ENCODE measurements at places on chromosomes 5 and 9. TPM values are rescaled to one million over a fixed set of nuclear protein-coding genes. Genes with fewer than 3 reads are reported as not detected.
A peak's percentile ranks its signal among the peaks of the same experiment; 100 is the strongest.

DNA sequence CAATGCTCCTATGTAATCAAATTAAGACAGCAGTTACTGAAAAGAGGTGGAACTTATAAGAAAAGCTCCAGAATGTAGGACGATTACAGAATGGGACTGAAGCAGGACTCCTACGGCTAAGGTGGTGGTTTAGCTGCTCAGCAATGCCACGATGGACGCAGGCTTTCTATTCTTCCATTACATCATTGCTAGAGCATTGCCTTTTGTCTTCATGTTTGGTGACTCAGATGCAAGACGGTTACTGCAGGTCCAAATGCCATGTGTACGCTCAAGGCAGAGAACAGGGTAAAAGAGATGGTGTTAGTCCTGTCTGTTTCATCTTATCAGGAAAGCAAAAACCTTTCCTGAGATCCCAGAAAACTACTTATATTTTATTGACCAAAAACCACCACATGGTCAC lies 255.1 kb downstream of the ZSWIM6 start:
- no peaks in the 10 kb centered on the region for H3K4me1 ChIP-seq
- no peak for DNase-seq
- H3K4me3 ChIP-seq = no peak overlapping the region
- H3K27ac ChIP-seq = no peak overlapping the region
- H3K36me3 ChIP-seq = no peaks in the 10 kb centered on the region
- no peaks in the 10 kb centered on the region for H3K27me3 ChIP-seq

- H3K4me1 ChIP-seq = peaks cover 4% of the 10 kb centered on the region
- no peaks in the 10 kb centered on the region for H3K27me3 ChIP-seq
- peaks cover 17% of the 10 kb centered on the region for H3K36me3 ChIP-seq
- DNase-seq = no peak
Measured at GRCh38 chr9:136944212-136944518, 373 bp downstream of the FBXW5 start.

DNA sequence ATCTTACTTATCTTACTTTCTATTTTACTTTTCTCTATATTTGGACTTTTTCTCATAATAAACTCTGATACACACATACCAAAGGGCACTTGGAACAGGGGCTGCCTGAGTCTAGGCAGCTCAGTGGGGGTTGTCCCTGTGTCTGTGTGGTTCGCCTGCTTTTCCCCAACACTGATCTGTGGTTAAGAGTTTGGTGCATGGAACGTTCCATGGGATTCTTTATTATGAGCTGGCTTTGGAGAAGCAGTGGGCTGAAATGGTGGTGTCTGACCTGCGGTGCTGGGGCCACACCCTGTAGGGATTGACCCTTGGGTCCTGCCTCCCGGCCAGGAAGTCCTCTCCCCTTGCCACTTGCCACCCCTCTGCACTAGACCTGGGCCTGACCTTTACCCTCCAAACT lies 47.4 kb downstream of the ANKRD33B start:
- no peak overlapping the region for H3K27ac ChIP-seq
- H3K4me1 ChIP-seq = no peaks in the 10 kb centered on the region
- no peak for DNase-seq

MEGF10 gene
- 0.35 TPM for polyA plus RNA-seq

PCDHGA4 gene
- polyA plus RNA-seq = not detected

FSD1L gene
- polyA plus RNA-seq = 14.4 TPM

DNA sequence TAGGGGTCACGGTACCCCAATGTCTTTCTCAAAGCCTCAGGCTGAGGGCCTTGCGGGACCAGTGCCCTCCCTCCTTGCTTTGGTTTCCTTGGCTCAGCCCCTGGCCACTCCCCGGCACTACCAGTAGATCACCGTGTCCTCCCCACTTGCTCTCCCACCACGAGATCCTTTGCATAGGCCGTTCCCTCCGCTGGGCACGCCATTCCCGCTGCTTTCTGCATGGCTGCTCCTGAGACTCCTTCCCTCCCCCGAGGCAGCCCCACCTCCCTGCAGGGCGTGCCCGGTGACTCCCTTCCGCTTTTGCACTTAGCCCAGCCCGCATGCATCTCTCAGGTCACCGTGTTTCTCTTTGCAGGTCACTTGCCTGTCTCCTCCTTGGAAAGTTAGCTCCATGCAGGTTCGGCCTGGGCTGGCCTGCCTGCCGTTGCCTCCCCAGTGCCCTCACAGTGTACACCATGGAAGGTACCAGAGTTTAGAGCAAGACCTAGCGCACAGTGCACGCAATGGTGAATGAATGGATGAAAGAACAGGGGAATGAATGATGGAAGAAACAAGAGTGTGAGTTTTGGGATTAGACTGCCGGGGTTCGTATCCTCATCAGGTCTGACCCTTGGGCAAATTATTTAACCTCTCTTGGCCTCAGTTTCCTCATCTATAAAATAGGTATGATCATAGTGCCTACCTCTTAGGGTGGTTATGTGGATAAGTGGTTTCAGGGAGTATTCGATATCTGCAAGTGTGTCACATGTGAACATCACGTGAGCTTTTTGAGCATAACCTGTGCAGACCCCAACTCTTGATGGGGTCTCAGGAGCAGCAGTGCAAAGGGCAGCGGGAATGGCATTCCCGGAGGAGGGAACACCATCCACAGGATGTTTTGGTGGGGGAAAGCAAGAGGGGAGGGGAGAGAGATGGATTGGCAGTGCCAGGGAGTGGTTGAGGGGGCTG lies 214.3 kb downstream of the C9orf50 start:
- H3K4me3 ChIP-seq = no peak overlapping the region
- peak; percentile 93 for DNase-seq
- H3K36me3 ChIP-seq = no peaks in the 10 kb centered on the region
- H3K4me1 ChIP-seq = peaks cover 83% of the 10 kb centered on the region
- peak overlapping the region; percentile 93 for H3K27ac ChIP-seq

- H3K4me3 ChIP-seq = no peak overlapping the region
- H3K36me3 ChIP-seq = peaks cover 7% of the 10 kb centered on the region
- H3K27ac ChIP-seq = no peak overlapping the region
Measured at GRCh38 chr5:126831156-126831555, 54.2 kb downstream of the LMNB1 start.
